HCT116 (cell line): ENCODE measurements at places on chromosomes 3 and 15. TPM values are rescaled to one million over a fixed set of nuclear protein-coding genes. Genes with fewer than 3 reads are reported as not detected.

GRCh38 chr15:68278595-68279405 is 1.3 kb downstream of the FEM1B start:
- no peak for DNase-seq

DNA sequence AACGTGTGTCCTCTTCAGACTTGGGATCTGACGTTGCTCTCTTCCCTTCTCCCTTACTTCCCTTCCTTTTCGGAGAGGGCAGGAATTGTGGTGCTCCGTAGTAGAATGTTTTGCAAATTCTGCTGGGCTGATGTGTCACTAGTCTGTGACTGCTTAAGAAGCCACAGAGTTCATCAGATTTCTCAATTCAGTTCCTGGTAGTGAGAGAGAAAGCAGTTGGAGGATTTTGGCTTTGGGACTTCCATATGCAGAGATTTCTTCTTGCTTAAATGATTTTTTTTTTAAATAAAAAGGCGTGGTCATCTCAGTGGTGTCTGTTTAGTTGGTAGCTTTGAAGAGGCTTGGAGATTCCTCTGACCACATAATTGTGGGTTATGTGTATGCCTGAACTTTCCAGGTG is 10.1 kb downstream of the CEMIP start:
- DNase-seq: no peak

- no peak for DNase-seq
Measured at GRCh38 chr3:120769436-120769835, 26.9 kb downstream of the GTF2E1 start.

DNA sequence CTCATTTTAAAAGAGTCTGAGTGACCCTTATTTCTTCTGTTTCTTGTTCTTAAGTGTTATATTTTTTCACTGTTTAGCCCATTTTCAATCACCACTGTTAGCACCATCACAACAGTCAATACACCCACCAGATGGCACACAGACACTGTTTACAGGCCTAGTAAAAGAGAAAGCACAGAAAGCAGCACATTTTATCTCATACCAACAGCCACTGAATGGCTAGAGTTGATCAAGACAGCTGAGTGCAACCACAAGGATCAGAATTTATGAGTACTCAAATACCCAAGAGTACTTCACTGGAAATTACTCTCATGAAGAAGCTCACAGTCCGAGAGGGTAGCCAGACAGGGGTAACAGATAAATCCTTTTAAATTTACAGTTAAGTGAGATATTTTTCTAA is 127.0 kb downstream of the TFDP2 start:
- no peak for DNase-seq

DNA sequence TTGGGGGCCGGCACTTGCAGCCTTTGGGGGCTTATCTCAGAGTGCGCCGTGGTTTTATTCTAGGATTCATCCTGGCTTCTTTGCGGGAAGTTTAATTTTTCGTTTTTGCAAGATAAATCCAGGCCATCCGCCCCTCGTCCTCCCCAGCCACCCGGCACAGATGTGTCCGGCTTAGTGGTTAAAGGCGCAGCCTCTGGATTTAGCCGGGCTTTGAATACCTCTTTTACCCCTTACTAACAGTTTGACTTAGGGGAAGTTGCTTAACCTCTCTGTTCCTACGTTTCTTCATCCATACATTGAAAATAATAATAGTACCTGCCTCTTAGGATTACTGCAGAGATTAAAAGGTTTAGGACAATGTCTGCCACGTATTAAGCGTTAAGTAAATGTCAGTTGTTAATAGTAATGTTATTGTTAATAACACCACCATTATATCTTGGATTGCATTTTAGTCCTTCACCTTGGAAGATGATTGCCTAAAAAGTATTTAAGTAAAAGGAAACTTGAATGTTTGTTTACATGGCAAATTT is 714 bp downstream of the ECT2 start:
- no peak for DNase-seq

The SLC6A11 gene
- not detected for total RNA-seq

The GOLGA6L7 gene
- total RNA-seq: not detected
